ENCODE measurements at places on chromosomes 1 and 21. TPM values are rescaled to one million over a fixed set of nuclear protein-coding genes. Genes with fewer than 3 reads are reported as not detected.

The TMEM54 gene
- total RNA-seq = 25.9 TPM

The AVPR1B gene
- total RNA-seq = 0.18 TPM

DNA sequence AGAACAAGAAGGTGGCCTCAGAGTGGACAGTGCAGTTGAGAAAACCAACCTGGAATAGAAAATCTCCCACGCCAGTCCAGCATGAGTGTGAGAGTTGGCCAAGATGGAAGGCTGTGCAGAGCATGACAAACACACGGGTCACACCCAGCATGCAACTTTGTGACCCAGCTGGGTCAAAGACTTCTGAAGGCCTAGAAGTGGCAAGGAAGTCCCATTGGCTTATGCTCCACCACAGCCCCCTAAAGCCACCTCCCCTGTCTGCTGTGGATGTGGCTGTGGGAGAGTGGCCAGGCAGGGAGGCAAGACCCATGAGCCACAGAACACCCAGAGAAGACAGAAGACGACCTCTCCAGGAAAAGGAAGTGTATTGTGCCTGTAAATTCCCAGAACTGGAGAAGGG, 13.6 kb downstream of the BATF3 start:
- no peak for DNase-seq

DNA sequence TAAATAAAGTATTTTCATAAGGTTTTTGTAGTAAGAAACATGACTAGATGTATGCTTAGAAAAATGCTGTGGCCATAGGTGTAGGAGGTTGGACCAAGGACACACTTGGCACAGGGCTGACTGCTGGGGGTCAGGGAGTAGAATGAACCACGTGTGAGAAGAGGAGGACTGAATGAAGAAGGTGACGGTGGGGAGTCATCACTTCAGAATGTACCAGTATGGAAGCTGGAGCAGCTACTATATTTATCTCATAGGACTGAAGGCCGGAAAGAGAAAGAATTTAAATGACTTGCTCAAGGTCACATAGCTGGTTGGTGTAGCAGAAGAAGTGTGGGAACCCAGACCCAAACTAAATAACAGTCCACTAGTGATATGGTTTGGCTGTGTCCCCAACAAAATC, 79.8 kb upstream of the HAO2 start:
- DNase-seq = no peak

- no peak for DNase-seq
Observed at GRCh38 chr1:184033711-184034167, 3.8 kb downstream of the COLGALT2 start.

DNA sequence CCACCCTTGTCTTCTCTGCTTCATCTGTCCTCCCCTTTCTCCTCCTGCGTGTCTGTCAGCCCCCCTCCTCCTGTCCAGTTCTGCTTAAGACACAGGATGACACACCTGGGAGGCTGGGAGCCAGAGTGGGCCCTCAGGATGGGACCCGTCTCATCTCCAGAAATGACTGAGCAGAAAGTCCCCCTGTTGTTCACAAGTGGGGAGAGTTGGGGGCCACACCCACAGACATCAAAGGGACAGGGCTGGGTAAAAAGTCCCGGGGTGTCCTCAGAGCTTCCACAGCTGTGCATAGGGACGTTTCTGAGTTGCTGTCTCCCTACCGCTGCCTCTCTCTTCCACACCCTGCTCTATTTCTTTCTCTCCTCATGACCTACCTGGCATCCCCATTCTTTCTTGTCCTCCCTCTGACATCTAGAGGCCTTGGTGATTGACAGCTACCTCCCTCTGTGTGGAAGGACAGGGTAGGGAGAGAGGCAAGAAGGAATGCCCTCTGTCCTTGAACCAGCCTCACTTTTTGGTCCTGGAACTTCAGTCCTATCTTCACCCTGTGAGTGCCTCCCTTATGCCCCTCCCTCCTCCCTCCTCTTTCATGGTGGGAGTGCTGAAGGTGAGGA, 19.5 kb upstream of the SH2D2A start:
- no peak for DNase-seq

GRCh38 chr21:26130249-26130881, 40.2 kb downstream of the APP start:
- DNase-seq = no peak

- no peak for DNase-seq
Observed at GRCh38 chr1:43123031-43123430, 49.1 kb downstream of the EBNA1BP2 start.

- DNase-seq = no peak
Observed at GRCh38 chr1:236808564-236809130, 13.6 kb downstream of the MTR start.

GRCh38 chr1:113140588-113141446, 67.8 kb downstream of the LRIG2 start:
- peak; percentile 50 for DNase-seq

DNA sequence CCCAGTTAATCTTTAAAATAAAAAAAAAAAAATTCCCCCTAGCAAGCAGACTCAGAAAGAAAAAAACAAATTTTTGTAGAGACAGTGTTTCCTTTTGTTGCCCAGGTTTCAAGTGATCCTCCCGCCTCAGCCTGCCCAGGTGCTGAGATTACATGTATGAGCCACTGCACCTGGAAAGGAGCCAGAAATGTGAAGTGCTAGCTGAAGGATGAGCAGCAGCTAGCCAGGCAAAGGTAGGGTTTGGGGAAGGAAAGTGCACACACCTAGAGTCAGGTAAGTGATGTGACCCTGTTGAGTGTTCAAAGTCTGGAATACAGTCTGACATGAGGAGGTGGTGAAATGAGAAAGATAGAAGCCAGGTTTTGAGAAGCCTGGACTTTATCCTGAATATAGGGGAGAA, 1.7 kb downstream of the AKR1A1 start:
- DNase-seq = no peak

DNA sequence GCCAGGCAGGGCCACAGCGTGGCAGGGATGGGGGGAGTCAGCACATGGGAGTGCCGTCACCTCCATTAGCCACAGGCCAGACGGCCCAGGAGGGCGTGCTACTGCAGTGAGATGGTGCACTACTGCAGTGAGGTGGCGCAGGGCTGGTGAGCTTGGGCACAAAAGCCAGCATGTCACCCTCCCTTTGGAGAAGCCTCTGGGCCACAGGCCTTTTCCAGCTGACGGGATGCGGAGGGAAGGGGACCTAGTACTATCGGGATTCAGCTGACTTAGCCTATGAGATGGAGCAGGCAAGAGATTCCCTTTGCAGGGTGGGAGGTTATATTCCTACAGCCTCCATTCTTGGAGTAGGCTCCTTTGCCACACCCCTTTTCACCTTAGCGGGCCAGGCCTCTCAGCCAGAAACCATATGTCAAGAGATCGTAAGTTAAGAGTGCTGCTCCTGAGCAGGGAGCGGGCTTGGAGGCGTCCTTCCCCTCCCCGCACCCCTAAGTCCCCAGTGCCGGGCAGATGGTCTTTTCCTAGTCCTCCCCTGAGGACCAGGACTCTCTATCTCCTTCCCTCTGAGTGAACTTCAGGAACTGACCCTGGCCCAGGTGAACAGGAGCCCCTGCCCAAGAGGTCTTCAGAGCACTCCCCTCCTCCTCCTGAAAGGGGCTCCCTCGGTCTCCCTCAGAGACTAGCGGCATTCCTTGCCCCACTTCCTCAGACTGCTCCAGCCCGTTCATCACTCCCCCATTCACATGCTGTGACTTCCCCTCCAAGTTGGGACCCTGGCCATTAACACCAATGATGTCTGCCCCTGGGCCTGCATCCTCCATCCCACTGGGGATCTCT, 8.2 kb downstream of the NES start:
- DNase-seq = no peak

DNA sequence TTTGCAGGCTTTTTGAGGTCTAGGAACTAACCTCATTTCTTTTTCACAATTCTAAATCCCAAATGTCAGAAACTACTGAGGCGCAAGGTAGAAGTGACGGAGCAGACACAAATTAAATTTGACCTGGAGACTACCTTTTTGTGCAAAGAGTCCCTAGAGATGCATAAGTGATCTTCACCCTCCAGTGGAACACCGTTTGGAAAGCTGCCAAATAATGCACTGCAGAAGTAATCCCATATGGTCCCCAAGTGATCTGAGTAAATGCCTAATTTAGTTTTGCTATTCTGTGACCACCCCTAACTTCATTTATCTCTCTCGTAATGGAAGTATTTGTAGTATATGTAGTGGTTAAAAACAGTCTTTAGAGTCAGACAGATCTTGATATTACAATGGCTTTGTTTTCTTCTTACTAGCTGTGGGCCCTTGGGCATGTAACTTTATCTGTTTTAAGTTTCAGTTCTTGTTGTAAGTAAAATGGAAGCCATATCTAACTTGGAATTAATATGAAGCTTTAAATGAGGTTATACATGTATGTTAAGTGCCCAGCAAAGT, 70.4 kb upstream of the IPO9 start:
- DNase-seq = no peak

DNA sequence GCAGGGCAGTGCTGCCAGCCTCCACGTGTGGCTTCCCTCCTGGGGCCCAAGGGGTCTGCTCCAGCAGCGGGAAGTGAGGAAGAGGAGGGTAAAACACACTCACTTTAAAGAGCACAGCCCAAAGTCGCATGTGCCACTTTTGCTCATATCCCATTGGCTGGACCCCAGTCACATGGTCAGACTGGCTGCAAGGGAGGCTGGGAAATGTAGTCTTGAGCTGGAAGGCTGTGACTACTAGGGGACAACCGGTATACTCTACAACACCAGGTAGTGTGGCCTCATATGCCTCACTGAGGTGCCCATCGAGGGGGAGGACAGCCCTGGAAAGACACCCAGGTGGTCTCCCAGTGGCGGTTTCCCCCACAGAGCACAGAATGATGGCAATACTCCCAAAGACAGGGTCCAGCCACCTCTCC, 45.2 kb downstream of the CAMK2N1 start:
- DNase-seq = peak; percentile 37
